ENCODE measurements at places on chromosomes 5 and 9.

DNA sequence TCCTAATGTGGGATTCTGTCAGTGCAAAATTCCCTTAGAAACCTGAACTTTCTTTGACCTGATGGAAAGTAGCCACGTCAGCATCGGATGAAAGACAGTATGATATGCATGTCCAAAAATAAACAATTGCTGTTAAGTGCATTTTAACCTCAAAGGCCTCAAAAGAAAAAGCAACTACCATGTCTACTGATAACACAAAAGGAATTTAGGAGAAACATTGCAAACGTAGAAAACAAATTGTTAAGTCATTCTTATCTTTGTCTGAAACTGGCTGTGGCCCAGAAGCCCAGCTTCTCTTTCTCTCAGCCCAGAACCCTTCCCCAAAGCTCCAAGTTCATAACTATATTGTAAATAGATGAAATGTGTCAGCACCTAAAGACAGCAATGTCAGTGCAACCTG lies 11.1 kb upstream of the LHFPL2 start:
- no peak for DNase-seq

- DNase-seq = no peak
Observed at GRCh38 chr5:101364469-101364868, 461.4 kb upstream of the ST8SIA4 start.

DNA sequence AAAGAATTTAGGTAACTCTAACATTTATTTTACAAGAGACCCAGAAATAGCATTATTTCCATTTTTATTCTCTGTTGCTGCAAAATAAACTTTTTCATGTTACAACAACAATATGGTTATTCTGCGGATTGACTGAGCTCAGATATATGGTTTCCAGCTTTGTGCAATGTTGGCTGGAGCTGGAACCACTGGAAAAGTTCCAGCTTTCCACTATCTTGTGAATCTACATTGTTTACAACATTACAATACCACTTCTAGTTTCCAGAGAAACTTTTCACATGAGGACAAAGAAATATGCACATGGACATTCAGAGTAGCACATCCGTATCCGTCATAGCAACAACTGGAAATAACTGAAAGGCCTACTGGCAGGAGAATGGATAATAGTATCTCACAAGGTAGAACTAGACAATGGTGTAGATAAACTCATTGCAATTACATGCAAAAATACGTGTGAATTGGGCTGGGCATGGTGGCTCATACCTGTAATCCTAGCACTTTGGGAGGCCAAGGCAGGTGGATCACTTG lies 436.1 kb upstream of the ADAMTS16 start:
- no peak for DNase-seq

- DNase-seq = peak; percentile 62
Observed at GRCh38 chr9:134892221-134892620, 11.6 kb downstream of the FCN2 start.

DNA sequence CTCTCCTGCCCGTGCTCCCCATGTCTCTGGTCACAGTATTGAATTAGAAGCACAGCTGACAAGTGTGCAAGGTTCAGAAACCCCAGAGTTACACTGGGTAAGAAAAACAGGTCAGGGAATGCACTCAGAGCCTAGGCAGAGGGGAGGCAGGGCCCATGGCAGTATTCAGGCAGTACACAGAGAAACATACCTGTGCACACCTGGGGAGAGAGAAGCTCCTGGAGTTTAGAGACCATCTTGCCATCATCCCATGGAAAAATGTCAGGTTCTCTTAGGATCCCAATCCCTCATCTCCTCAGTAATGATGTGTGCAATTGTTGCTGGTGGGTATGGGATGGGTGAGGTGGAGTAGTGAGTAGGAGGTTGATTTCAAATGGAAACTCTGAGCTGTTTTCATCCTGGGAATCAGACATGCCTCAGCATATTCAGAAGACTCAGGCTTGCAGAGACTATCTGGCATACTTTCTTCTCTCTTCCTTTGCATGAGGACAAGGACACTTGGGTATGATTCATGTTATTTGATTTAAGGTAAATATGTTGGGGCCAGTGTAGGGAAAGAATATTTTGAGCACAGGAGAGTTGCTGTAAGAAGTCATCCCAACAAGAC lies 228.5 kb downstream of the ESM1 start:
- no peak for DNase-seq

- no peak for DNase-seq
Observed at GRCh38 chr9:126298063-126298801, 28.4 kb upstream of the MVB12B start.

GRCh38 chr9:72041775-72042194 lies 18.6 kb downstream of the C9orf57 start:
- no peak for DNase-seq

GRCh38 chr9:116694785-116695291 lies 7.7 kb downstream of the TRIM32 start:
- no peak for DNase-seq

DNA sequence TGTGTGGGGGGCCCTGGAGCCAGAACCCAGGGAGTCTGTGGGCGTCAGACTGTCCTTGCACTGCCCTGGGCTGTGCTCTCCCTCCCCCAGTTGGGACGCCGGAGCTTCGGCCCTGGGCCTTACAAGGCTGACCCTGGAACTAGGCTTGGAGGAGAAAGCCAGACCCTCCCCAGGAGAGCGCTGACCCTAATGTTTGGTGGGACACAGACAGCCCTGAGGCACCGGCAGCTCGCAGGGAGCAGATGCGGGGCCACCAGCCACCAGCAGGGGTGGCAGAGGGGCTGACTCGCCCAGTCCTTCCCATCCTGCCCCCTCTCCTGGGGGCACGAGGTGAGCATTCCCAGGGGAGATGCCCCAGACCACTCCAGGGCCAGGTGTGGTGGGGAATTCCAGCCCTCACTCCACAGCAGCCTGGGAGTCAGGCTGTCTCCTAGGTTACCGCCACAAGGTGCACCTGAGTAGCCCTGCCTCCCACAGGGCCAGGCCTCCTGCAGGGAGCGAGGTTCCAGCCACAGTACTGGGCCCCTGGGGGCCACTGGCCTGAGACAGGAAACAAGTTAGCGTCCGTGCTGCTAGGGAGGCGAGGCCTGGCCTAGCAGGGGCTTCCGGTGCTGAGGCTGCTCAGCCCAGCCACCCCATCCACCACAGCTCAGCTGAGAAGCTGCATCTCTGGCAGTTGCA lies 134.6 kb downstream of the OLFM1 start:
- DNase-seq = no peak

DNA sequence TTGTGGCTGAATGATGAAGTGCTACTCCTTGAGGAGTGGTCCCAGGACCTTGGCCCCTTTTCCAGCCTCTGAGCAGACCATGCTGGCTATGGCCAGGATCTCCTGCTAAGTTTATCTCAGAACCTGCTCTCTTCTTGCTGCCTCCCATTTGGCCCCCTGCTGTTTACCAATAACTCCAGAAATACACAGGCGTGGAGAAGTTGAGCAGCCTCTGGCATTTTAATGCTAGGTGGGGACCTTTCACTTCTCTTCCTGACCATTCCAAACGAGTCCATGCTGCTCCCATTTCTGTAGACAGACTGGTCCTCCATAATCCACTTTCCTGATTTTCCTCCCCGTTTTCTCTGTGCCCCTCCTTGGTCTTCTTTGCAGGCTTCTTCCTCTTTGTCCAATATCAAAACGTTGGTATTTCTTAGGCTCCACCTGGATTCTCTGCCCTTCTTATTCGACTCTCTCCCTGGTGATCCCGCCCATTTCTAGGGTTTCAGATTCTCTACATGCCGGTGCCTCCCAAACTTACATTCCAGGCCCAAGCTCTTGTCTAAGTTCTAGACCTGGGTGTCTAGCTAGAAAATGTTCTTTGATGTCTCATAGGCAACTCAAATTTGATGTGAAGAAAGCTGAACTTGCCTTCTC lies 33.4 kb upstream of the TNFAIP8 start:
- DNase-seq = no peak

- no peak for DNase-seq
Observed at GRCh38 chr5:145293716-145294115, 541.4 kb downstream of the PRELID2 start.

DNA sequence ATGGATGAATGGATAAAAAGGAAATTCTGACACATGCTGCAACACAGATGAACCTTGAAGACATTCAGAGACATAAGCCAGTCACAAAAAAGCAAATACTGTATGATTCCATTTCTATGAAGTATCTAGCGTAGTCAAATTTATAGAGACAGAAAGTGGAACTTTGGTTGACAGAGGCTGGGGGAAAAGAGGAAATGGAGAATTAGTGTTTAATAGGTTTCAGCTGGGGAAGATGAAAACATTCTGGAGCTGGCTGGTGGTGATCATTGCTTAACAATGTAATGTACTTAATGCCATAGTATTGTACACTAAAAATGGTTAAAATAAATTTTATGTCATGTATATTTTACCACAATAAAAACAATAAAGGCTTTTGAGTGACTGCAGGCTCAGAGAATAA lies 24.2 kb downstream of the PPIC start:
- DNase-seq = no peak

DNA sequence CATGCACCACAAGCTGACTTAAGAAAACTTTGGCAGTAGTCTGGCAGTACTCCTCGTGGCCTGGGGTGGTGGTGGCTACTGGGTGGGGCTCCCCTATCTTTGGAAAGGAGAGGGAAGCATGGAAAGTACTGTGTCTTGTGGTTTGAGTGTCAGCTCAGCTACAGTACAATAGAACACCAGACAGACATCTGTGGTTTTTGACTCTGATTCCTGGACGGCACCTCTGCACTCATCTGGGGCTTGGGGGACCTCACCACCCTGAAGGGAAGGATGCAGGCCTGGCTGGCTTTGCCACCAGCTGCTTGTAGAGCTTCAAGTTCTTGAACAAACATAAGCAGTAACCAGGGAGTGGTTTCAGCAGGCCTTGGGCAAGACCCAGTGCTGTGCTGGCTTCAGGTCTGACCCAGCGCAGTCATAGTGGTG lies 40.6 kb downstream of the TNFSF8 start:
- DNase-seq = no peak

DNA sequence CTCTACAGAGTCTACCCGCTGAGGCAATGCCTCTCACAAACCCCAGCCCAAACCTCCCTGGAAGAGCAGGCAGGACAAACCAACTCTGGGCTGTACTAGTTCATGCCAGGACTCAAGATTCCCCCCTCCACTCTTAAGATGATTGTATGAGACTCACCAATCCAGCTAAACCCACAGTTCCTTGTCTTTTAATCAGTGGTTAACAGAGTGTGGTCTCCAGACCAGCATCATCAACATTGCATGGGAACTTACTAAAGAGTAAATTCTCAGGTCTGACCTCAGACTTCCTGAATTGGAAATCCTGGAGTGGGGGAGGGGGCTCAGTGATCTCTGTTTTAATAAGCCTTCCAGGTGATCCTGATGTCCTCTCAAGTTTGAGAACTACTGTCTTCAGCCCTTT lies 240.9 kb downstream of the GAS1 start:
- no peak for DNase-seq

DNA sequence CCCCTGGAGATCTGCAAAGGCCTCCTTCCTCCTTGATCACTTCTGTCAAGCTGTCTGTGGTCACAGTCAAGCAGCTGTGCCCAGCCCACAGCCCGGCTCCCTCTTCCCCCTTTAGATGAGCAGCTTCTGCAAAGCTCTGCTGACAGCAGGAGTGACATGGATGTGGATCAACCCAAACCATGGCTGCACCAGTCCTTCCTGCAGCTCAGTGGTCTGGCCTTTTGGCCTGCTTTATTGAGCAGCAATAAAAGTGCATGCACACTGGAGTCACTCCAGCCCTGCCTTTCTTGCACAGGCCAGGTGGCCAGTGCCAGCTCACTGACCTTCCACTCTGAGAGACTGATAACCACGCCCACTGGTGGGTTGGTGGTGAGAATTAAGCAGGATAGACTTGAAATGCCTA lies 91.3 kb upstream of the OTULINL start:
- DNase-seq = no peak

DNA sequence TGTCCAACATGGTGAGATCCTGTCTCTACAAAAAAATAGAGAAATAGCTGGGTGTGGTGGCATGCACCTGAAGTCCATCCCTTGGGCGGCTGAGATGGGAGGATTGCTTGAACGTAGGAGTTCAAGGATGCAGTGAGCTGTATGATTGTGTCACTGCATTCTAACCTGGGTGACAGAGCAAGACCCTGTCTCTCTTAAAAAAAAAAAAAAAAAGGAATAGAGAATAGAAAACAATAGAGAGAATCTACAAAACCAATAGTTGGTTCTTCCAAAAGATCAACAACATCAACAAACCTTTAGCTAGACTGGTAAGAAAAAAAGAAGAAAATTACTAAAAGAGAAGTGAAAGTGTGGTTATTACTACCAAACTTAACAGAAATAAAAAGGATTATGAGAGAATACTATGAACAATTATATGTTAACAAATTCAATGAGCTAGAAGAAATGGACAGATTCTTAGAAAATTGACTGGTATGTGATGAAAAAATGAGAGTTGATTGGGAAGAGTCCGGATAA lies 8.1 kb upstream of the SLC38A9 start:
- no peak for DNase-seq

DNA sequence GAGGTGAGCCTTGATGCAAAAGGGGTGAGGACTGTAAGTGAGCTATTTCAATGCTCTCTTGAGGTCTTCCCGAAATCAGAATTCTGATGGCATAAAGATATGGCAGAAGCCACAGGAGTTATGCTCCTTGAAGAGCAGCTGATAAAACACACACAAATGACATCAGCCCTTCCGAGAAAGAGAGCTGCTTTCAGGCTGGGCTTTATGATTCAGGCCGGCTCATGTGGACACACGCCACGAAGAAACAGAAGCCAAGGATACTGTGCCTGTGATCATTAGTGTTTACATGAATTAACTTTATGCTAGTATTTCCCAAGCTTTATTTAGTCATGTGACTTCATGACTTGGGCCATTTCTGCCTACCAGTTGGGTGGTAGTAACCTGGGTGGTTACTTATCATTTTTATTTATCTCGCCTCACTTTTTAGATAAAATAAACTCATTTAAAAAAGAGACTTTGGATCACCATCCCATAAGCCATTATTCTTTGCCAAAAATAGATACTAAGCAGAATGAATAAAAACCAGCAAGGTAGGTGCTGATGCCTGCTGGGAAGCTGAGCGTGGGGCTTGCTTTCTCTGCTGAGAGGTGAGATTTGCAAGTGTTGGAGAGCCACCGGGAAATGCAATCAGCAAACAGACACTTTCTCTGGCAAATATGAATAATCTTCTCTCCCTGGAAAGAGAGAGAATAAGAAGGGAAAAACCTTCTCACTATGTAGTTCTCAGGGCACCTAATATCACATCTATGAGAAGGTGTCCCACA lies 73.0 kb upstream of the SLC25A51 start:
- no peak for DNase-seq

GRCh38 chr9:77885104-77885672 lies 146.4 kb downstream of the GNAQ start:
- no peak for DNase-seq

DNA sequence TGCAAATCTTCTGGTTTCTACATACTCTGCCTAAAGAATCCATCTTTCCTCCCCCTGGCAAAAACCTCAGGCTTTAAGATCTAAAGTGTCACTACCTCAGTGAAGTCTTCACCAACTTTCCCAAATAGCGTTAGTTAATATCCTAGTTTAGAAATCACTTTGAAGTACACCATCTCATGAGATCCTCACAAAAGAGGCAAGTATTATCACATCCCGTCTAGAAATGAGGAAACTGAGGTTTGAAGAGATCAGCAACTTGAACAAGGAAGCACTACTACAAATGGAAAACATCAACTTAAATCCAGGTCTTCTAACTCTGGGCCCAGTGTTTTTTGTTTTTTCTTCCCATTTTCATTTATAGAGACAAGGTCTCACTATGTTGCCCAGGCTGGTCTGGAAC lies 4.6 kb downstream of the AP3B1 start:
- DNase-seq = no peak

- no peak for DNase-seq
Observed at GRCh38 chr5:15366676-15367391, 133.1 kb upstream of the FBXL7 start.
